ENCODE measurements at places on chromosomes 3 and 15. TPM values are rescaled to one million over a fixed set of nuclear protein-coding genes. Genes with fewer than 3 reads are reported as not detected.
A peak's percentile ranks its signal among the peaks of the same experiment; 100 is the strongest.

DNA sequence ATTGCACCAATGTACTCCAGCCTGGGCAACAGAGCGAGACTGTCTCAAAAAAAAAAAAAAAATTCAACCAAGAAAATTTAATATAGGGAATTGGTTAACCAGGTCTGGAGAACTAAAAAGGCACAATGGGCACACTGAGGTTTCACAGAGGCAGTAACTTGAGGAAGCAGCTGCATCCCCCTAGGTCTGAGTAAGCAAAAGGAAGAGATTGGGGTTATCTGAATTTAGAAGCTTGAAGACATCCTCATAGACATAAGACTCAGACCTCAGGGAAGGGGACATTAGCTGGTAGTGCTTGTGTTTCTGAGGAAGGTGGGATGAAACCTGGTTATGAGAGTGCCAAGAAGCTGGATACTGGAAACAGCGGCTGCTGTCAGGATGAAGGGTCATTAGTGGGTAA lies 50.1 kb upstream of the LEKR1 start:
- no peak for DNase-seq

DNA sequence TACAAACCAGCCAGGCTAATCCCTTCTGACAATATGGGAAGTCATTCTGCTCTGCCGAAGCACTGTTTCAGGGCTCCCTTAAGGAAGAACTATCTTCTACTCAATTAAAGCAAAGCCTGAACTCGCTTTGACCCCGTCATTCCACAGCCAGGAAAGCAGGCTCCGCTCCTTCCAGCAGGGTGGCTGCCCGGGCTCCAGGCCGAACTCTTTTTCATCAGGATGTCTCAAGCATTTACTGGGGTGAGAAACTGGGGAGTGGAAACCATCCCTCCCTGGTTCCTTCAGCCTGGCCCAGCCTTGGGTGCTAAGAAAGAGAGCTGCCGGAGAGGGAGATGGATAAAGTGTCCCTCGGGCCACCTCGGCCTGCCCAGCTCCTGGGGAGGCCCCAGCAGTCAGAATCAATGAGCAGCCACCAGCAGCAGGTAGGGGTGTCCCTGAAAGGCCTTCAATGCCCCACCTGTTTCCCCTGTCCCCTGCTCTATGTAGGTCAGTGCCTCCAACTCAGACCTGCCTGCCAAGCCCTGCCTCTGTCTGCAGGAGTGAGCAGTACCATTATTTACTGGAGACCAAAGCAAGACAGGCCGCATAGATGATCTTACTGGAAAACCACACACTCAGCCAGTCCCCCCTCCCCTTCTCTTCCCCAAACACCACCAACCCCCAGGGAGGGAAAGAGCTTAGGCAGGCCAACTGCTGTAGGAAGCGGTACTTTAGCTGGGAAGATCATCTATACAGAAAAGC lies 225.6 kb upstream of the TLE3 start:
- peak; percentile 28 for DNase-seq

- DNase-seq: peak; percentile 18
Measured at GRCh38 chr15:62453375-62453774, 288.3 kb upstream of the C2CD4B start.

DNA sequence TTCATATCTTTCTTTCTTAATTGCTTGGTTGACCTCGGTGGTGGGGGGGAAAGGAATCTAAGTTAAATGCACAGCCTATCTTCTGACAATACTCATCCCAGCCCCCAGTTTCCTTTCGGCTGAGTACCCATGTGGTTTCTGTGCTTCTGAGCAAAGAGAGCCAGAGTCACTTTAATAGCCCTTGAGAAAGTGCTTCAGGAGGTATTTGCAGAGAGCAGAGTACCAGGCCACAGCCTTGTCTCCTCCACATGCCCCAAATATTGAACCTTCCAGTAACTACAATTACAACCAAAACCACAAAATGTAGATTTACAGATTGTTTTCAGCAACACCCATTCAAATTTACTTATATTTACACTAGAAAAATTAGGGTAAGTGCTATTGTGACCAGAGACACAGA lies 647.4 kb downstream of the NR2F2 start:
- DNase-seq: no peak

DNA sequence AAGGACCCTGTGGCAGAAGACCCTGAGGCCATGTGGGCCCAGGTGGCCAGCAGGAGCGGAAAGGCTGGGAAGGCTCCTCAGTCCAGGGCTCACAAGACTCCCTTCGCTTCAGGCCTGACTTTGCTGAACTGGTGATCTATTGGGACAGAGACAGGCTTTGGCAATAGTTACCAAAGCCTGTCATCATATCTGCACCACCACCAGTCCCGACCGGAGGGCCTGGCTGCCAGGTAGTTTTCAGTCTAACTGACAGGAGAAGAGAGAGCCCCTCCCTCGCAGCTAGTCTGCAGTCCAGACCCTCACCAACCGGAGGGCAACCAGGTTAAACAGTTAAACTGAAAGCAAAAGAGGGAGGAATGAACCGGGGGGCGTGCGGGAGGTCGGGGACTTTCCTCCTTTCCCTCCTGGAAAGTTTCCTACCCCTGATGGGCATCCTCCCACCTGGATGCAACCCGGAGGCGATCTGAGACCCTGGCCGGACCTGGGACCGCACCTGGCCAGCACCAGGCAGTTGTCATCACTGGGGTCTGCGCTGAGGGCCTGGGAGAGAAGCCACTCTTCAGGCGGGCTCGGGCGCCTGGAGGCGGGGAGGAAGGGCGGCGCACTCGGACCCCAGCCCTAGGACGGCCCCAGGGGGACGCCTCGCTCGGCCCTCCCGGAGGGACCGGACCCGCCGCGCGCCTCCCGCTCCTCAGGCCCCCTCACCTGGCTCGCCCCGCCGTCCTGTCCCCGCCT lies 435 bp downstream of the RAB27A start:
- no peak for DNase-seq

The SPINK8 gene
- not detected for total RNA-seq

DNA sequence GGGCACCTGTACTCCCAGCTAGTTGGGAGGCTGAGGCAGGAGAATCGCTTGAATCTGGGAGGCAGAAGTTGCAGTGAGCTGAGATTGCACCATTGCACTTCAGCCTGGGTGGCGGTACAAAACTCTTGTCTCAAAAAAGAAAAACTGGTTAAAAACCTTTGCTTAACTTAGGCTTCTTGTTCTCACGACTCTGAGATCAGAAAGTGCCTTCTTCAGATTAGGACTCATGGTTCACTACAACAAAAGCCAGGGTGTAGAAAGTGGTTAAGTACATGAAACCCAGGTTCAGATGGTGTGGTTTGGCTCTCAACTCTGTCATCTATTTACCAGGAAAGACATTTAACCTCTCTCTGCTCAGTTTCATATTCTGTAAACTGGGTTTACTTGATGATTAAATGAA lies 168.4 kb downstream of the TUSC7 start:
- DNase-seq: no peak

DNA sequence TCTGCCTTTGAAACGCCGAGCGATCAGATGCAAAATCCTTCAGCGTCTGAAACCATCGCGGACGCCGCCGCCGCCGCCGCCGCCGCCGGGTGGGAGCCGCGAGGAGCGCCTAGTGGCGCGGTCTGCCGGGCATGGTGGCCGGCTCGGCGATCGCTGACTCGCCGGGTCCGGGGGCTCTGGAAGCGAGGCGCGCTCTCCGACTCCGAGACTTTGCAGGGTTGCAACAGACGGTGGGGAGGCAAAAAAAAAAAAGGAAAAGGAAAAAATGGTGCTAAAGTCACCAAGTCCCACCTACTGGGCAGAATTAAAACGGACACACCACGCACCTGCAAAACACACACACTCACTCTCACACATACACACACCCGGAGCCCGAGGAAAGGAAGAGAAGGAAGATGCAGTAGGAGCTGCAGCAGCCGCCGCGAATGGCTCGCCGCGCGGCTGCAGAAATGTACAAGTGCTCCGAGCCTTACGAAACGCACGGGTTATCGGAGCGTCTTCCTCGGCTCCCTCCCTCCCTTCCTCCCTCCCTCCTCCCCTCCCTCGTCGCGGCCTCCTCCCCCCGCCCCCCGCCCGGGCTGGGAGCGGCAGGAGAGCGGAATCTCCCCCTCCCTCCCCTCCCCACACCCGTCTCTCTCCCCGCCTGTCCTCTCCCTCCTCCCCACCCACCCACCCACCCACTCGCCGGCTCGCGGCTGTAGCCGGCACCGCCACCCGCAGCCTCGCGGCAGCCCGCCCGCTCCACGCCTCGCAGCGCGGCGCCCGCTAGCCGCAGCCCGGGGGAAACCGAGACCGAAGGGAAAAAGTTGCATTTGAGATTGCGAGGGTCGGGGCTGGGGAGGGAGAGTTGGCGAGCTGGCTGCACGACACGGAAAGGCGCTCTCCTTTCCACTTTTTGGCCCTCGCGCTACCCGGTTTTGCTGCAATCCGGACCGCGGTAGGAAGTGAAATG lies at the start of gene NTRK3:
NTRK3 (minus strand) TSS at position 461 of the 952 bp plus-strand sequence. CDS start 586 bp downstream, outside the sequence.
- DNase-seq: no peak

DNA sequence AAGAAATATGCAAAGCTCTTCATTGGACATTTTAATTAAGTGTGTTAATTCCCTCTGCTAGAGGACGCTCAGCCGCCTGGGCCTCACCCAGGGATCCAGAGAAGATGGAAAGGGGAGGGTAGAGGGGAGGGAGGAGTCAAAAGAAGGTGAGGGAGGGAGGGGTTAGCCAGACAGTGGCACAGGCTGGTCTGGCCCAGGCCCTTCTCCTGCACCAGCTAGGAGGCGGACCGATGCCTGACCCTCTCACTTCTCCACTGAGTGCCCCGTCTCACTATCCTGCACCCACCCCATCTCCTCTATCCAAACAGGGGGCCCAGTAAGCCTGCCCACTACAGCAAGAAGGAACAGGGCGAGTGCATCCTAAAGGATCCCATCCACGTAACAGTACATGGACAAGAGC lies 22.9 kb downstream of the RAB6B start:
- DNase-seq: no peak

GRCh38 chr3:194687638-194688199 lies 2.0 kb downstream of the FAM43A start:
- no peak for DNase-seq

- no peak for DNase-seq
Measured at GRCh38 chr3:27591312-27592210, 107.4 kb upstream of the SLC4A7 start.

DNA sequence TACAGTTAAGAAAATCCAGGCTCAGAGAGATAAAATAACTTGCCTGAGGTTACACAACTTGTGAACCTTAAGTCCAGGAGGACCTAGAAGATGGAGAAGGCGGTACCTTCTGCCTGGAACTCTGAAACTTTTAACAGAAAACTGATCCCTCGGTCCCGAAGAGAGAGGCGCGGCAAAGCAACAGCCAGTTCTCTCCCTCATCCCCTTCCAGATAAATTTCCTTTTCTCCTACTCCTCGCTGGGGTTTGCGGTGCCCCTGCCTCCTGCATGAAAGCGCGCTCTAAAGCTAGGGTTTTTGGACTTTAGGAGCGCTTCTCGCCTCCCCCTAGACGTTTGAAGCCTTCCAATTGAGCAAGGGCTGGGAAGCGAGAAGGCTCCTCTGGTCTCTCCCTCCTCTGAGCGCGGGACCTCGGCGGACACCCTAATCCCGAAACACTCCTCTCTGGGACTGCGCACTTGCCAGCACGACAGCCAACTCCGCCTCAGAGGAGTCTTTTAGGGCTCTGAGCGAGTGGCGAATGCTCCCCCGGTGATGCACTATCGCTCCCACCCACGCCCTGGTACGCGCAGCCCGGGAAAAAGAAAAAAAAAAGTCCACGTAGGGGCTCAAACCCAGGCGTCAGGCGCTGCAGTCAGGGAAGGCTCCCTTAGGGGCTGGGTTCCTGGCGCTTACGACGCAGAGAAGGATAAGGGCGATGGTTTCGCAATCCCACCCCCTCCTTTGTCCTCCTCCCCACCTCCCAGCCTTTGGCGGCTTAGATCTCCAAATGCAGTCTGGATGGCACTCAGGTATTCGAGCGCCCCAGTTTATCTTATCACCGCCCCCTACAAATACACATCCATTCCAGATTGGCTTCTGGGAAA lies 7.9 kb upstream of the EOMES start:
- no peak for DNase-seq

DNA sequence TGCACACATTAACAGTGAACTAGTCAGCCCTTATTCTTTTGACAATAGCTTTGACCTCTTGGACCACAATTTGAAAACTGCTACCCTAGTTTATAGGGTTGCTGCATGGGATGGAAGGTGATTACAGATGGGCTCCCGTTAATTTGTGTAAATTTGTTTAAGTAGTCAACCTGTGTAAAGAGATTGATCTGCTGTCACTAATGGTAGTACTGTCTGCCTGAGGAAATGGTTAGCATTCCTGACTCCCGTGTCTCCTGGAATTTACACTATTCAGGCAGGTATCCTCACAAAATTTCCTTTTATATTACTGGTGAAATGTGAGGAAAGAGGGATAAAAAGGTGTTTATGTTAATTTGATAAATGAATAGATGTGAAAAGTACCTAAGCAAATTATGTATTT lies 15.3 kb upstream of the EBLN2 start:
- DNase-seq: no peak

- no peak for DNase-seq
Measured at GRCh38 chr3:56137415-56137814, 330.9 kb downstream of the ERC2 start.

DNA sequence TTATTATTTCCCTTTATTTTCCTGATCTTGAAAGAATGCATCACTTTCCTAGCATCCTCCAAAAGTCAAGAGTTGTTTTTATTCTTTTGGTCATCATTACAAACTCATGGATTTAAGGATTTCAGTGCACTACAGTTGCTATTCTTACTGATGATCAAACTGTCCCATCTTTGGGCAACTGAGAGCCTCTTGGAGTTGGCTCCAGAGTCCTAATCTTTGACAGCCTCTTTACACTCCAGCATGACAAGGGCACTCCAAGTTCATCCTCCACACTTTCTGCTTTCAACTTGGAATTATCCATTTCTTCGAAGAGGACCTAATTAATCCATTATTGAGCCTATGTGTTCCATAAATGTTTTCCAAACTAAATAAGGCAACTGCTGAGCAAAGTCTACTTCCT lies 5.7 kb downstream of the UACA start:
- DNase-seq: no peak

GRCh38 chr3:190911382-190911781 lies 48.9 kb upstream of the GMNC start:
- DNase-seq: no peak

DNA sequence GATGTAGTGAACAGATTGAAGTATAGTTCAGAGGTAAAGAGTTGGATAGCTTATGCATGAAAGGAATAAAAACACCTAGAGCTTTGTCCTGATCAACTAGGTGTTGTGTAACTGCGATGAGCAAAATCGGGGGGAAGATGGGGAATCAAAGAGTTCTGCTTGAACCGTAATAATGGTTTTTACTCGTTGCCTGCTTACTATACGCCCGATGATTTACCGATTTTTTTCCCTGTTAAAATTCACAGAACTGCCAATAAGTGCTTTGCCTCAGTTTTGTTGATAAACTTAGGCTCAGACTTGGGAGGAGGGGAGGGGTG lies 783 bp upstream of the DNAJB11 start:
- no peak for DNase-seq

DNA sequence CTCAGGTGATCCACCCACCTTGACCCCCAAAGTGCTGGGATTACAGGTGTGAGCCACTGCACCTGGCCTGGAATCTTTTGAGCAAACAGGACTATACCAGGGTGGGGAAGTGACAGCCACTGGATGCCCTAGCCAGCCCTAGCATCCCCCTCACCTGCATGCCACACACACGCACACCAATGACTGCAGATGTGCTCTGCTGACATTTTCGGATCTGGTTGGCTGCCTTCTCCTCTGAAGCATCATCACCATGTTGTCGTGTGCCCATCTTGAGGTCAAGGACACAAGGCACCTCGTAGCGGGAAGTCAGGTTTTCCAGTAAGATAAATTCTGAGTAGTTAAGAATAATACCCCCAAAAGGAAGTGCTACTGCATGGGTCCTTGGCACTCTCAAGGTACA lies 3.7 kb upstream of the NCKIPSD start:
- DNase-seq: no peak

The CDHR4 gene
- total RNA-seq: not detected

The CYP11A1 gene
- total RNA-seq: 1.3 TPM
